ENCODE measurements at places on chromosomes 3 and 15. TPM values are rescaled to one million over a fixed set of nuclear protein-coding genes. Genes with fewer than 3 reads are reported as not detected.

DNA sequence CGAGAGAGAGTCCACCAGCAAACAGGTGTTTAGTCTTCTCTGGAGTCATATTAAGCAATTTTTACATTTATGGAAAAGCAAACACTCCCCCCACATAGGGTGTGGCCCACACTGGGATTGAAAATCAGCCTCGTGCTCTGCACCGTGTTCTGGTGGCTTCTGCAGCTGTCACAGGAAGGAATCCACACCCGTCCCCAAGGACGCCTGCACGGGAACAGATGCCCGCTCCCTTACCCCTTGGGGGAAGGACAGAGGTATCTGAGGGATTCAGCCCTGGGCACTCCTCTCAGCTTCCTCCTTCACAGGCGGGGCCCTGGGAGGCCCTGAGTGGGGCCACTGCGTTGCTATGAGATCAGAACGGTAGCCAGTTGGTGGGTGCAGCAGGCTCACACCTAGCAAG lies 27.8 kb downstream of the LIPC start:
- H3K4me1 ChIP-seq, result peaks cover 18% of the 10 kb centered on the region
- no peak overlapping the region for H3K27ac ChIP-seq
- H3K36me3 ChIP-seq, result no peaks in the 10 kb centered on the region
- DNase-seq, result no peak
- H3K27me3 ChIP-seq, result no peaks in the 10 kb centered on the region
- no peak overlapping the region for H3K4me3 ChIP-seq

DNA sequence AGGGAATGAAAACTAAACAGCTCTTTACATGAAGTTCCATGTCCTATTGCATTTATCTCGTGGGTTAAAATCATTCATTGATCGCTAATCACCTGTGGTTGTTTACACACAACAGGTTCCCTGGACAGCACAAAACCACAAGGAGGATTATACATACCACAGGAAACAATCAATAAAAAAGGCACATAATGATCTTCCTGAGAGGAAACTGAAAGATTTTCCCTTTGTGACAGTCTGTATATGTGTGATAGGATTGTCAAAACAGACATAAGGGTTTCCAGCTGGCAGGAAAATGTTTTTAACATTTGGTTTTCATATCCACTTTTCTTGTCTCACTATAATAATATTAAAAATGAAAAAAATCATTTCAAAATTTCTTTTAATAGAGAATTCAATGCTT lies 541.8 kb downstream of the NLGN1 start:
- H3K4me1 ChIP-seq, result peaks cover 5% of the 10 kb centered on the region
- peaks cover 1% of the 10 kb centered on the region for H3K36me3 ChIP-seq
- no peak for DNase-seq
- no peak overlapping the region for H3K27ac ChIP-seq

The RETNLB gene
- total RNA-seq, result not detected

The SCN11A gene
- total RNA-seq, result not detected

The CCDC54 gene
- not detected for total RNA-seq
